ENCODE measurements at places on chromosomes 1 and 21.

DNA sequence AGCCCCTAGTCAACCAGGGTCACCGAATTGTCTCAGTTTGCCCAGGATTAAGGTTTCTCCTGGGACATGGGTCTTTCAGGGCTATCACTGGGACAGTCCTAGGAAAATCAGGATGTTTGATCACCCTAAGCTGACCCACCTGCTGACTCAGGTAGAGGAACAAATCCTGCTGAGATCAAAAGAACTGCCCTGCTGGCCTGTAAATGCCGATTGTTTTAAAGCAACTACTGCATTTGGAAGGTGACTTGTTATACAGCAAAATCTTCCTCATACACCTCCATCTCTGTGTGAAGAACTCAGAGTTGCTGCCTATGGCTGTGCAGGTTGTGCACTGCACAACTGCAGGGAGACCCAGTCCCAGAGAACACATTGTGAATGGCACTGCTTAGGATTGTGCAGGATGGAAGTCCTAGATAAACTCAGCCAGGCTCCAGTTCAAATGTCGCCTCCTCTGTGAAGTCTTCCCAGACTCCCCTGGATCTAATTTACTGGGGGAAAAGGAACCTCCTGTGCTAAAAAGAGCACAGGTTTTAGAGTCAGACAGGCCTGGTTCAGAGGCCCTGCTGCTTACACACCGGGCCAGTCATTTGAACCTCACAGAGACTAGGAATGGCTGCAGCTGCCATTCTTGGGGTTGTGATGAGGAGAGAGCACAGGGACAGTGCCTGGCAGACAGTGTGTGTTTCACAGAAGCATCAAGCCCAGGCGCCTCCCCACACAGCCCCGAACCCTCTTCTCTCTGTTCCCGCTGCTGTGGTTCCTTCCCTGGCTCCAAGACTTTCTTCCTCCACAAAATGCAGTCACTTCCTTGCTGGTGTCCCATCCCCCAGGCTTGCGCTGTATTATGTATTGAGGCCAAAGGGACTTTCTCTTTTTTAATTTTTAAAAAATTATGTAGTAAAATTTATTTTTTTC lies 23.2 kb upstream of the LRP8 start:
- no peak for DNase-seq

DNA sequence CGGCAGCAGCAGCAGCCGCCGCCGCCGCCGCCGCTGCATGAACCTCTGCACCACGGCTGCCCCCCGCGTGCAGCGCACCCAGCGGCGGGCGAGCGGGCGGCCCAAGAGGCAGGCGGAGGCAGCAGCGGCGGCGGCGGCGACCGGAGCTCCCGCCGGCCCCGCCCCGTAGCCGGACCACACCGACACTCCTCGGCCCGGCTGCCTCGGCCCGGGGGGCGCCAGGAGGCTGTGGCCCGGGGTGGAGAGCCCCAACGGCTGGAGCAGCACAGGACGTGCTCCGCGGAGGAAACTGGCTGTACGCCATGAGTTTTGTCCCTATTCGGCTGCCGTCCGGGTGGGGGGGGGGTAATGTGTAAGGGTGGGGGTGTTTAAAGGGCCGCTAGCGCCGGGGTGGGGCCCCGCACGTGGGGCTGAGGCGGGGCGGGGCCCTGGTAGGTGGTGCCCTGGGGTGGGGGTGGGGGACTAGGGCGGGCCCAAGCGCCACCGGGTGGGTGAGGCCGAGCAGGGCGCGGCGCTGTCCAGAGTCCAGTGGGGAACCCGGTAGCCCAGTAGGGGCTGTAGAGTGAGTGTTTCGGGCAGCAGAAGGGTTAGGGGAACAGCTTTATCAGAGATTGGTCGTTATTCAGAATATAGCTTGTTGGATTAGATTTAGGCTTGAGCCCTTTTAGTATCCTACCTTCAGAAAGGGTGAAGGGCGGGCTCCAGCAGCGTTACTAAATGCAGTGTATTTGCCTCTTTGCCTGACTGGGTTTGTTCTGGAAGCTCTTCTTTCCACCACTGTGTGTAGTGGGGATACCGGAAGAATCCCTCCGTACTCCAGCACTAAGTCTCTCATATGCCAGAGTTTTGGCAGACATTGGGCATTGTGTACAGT lies at the start of gene FAM78B:
Gene FAM78B, minus strand, starts transcription at position 304 of the 874 bp plus-strand sequence. CDS start 753 bp downstream, outside the sequence.
- DNase-seq: peak; percentile 31

DNA sequence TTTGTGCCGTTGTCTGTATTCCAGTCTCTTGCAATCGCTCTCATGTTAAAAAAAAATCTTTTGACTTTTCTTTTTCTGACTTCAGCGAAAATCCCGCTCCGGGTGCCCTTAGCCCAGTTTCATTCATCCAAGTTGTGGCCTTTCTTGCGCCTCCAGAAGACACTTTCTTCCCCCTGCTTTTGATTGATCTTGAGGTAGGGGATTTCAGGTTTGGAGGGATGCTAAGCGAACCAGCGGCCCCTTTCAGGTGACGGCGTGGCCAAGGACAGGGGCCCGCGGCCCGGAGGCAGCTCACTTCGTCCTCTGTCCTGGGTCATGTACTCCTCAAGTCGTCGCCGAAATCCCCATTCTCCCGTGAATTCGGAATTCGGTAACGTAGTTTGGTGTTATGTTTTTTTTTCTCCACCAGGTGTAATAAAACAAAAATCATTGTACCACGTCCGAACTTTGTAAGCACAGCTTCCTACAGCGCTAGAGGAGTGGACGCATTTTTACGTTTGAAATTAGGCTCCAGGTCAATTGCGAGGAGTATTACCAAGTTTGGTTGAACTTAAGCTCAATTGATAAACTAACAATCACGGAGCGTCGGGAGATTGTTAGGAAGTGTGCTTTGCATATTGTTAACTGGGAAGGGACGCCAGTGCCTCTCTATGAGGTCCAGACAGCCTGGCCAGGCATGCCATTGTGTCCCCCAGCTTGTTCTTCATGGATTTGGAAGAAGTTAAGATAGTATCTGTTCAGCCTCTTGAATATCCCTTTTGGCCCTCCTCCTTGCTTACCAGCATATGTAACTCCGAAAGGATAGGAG lies 1.1 kb downstream of the MRPS6 start:
- DNase-seq: no peak

- DNase-seq: no peak
Observed at GRCh38 chr1:219952361-219952760, 24.0 kb upstream of the SLC30A10 start.

DNA sequence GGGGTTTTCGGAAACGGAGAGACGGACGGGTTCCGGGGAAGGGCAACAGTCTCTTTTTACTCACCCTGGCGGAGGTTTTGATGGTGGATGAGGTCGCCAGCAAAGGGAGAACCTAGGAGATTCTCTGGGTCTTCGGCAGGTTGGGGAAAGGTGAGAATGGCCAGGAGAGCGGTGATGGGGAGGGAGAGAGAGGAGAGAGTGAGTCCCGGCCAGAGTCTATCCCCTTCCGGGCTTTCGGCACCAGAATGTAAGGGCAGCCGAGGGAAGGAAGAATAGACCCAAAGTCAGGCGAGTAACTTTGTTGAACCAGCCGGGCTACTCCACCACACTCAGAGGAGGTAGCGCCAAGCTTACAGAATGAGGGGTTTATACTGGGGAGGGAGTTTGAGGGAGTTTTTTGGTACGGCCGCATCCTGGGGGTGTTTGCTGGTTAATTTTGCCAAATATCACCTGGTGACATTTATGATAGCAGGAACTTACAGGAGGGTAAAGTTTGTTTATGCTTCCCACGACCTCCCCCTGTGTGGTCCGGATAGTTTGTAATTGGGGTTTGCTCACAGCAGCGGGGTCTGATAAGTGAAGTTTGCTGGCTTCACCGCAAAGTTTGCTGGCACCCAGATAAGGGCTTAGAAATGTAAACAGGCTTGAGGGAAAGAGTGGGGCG lies 141.1 kb upstream of the ETV3 start:
- no peak for DNase-seq

DNA sequence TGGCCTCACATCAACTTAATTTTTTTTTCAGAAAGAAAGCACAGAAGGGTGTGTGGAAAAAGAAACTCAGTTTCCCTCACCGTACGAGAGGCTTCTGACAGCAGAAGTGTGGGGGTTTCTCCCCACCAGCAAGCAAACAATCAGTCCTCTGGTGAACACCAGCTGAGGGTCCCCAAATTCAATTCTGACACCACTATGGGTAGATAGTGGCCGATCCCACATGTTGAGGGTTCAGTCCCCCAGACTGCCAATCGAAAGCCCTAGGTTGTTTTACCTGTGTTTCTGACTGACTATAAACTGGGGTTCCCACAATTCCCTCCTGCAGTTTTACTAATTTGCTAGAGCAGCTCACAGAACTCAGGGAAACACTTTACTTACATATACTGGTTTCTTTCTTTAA lies 2.1 kb downstream of the IFI6 start:
- no peak for DNase-seq

- no peak for DNase-seq
Observed at GRCh38 chr1:119646521-119647227, 1.4 kb downstream of the ZNF697 start.

- DNase-seq: no peak
Observed at GRCh38 chr1:221868593-221869303, 126.9 kb upstream of the DUSP10 start.

GRCh38 chr1:39272798-39273469 lies 68.4 kb downstream of the MACF1 start:
- DNase-seq: no peak

- no peak for DNase-seq
Observed at GRCh38 chr1:20446796-20447195, 39.2 kb downstream of the CAMK2N1 start.

DNA sequence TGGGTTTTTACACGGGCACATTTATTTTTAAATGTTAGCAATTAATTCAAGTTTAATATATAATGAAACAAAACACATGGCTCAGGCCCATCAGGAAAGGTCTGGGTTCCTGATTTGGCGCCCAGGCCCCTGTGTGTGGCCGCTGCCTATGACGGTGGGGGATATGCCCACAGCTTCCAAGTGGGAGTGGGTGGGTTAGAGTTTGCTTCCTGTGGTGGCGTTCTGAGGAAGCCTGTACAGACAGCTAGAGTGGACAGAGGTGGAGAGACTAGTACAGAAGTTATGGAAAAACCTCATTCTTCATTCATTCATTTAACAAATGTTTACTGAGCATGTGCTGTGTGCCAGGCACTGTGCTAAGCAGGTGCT lies 22.4 kb upstream of the EPS8L3 start:
- no peak for DNase-seq

DNA sequence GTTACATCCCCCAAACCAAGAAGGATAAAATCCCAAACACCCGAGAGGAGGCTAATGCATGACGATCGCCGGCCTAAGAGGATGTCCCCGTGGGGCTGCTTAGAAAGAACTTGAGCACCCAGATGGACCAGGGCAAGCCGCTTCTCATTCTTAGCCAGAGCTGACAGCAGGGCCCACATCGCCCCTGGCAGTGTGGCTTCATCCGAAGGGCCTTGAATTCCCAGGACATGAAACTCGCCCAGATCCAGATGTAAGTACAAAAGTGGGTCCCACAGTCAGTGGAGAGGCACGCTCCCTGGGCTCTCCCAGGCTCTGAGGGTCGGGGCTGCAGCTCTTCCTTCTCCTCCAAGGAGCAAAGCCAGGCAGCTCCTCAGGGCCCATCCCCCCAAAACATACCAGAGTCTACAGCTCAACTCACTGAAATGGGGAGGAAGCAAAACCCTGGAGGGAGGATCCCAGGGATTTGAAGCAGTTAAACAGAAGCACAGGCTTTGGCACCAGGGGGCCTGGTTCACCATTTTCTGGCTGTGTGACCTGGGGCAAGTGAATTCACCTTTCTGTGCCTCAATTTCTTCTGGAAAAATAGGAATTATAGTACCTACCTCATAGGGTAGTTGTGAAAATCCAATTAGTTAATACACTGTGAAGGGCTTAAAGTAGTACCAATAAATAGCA lies 85.6 kb downstream of the MAN1C1 start:
- no peak for DNase-seq

DNA sequence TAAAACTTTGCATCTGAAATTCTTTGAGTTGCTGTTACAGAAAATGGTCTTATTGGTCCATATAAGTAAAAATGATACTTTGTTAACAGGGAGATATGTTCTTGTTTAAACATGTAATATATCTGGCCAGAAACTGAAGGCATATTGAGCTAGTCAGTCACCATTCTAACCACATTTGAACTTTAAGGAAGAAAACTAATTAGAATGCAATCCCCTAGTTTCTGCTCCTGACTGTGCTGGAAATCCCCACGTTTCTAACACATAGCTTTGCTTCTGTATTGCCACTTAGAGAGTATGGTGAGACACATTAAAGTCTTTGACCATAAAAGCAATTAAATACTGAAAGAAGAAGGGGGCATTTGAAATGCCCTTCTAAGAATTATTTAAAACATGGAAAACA lies 32.1 kb upstream of the HIVEP3 start:
- DNase-seq: no peak

DNA sequence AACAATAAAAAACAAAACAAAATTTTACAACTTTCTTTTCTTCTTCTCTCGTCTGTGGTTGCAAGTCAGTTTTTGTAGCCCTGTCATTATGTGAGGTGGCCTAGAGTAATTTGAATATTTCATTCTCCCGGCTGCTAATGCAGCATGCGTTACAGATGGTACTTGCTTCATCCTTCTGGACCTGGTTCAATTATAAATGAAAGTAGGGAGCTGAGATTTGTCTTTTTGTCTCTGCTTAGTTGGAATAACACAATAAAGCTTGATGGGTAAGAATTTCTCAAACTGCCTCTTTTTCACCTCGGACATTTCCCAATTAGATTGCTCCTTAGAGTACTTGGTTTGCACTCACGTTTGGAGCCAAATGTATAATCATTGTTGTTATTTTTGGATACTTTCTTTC lies 201.6 kb downstream of the PBX1 start:
- DNase-seq: no peak

DNA sequence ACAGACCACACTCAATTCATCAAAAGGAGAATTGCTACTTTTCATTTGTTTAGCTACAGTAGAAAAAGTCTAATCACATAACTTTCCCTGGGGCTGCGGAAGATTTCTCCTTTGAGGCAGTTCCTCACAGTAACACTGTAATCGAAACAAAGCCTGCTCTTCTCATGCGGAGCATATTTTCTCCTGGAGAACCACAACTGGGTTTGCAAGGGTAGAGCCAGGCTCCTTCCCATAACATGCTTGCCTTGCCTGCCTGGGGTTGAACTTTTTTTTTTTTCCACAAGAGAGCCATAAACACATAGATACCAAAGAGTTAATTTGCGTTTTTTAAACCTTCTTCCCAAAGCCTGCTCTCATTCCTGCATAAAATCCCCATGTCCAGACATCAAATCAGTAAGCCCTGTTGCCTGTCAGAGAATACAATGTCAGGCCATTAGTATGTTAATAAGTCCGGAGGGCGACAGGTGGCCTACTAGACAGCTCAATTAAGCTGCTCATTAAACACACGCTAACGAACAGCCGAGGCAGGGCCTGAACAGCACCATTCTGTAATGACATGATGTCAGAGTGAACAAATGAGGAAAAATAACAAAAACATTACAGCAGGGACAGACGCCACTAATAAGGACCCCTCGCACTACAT lies 107.1 kb upstream of the OLIG2 start:
- DNase-seq: no peak
